Activated CD4-positive, alpha-beta memory T cell treated with anti-CD3 and anti-CD28 coated beads for 36 hours (primary cell): ENCODE measurements at places on chromosomes 12 and 14. TPM values are rescaled to one million over a fixed set of nuclear protein-coding genes. Genes with fewer than 3 reads are reported as not detected.

Gene LRRC10
- not detected for total RNA-seq

Gene HOXC12
- not detected for total RNA-seq

Gene HOXC4
- 0.17 TPM for total RNA-seq

Gene PAPOLA
- total RNA-seq: 173 TPM

Gene ATL1
- 0.38 TPM for total RNA-seq

Gene RDH12
- total RNA-seq: not detected

Gene RILPL2
- 16.6 TPM for total RNA-seq

Gene AQP5
- total RNA-seq: not detected

- no peak for DNase-seq
- H3K27me3 ChIP-seq: no peaks in the 10 kb centered on the region
- H3K4me1 ChIP-seq: peaks cover 38% of the 10 kb centered on the region
Measured at GRCh38 chr12:92469837-92470236, 233.0 kb upstream of the PLEKHG7 start.

- peak overlapping the region; percentile 56 for H3K27ac ChIP-seq
- H3K4me3 ChIP-seq: no peak overlapping the region
- peaks cover 24% of the 10 kb centered on the region for H3K4me1 ChIP-seq
- H3K27me3 ChIP-seq: no peaks in the 10 kb centered on the region
- no peak for DNase-seq
Measured at GRCh38 chr12:8491646-8492530, 21.4 kb upstream of the CLEC4D start.

- no peak overlapping the region for H3K4me3 ChIP-seq
- no peaks in the 10 kb centered on the region for H3K27me3 ChIP-seq
- peaks cover 27% of the 10 kb centered on the region for H3K4me1 ChIP-seq
- DNase-seq: no peak
- no peaks in the 10 kb centered on the region for H3K36me3 ChIP-seq
Measured at GRCh38 chr12:47321436-47321835, 241.7 kb upstream of the AMIGO2 start.

- no peaks in the 10 kb centered on the region for H3K27me3 ChIP-seq
- no peak overlapping the region for H3K4me3 ChIP-seq
- peaks cover 70% of the 10 kb centered on the region for H3K4me1 ChIP-seq
- H3K27ac ChIP-seq: peak overlapping the region; percentile 82
- H3K36me3 ChIP-seq: peaks cover 19% of the 10 kb centered on the region
- DNase-seq: peak; percentile 47
Measured at GRCh38 chr12:111424793-111425251, 19.1 kb downstream of the SH2B3 start.

GRCh38 chr14:102696856-102697495, 80.3 kb upstream of the TRAF3 start:
- H3K27ac ChIP-seq: no peak overlapping the region
- peaks cover 18% of the 10 kb centered on the region for H3K4me1 ChIP-seq
- H3K27me3 ChIP-seq: no peaks in the 10 kb centered on the region
- no peak for DNase-seq

GRCh38 chr12:3644104-3644503, 108.8 kb downstream of the CRACR2A start:
- no peak overlapping the region for H3K27ac ChIP-seq
- H3K4me1 ChIP-seq: no peaks in the 10 kb centered on the region
- no peak for DNase-seq
- peaks cover 29% of the 10 kb centered on the region for H3K36me3 ChIP-seq

GRCh38 chr14:34363733-34364134, 98.3 kb downstream of the SPTSSA start:
- no peak overlapping the region for H3K4me3 ChIP-seq
- no peak overlapping the region for H3K27ac ChIP-seq
- no peaks in the 10 kb centered on the region for H3K36me3 ChIP-seq
- DNase-seq: peak; percentile 11
- H3K27me3 ChIP-seq: peaks cover 13% of the 10 kb centered on the region

GRCh38 chr12:117685110-117685926, 283.5 kb downstream of the KSR2 start:
- H3K36me3 ChIP-seq: no peaks in the 10 kb centered on the region
- no peaks in the 10 kb centered on the region for H3K4me1 ChIP-seq
- H3K4me3 ChIP-seq: no peak overlapping the region
- peaks cover 2% of the 10 kb centered on the region for H3K27me3 ChIP-seq
- H3K27ac ChIP-seq: no peak overlapping the region
- DNase-seq: no peak

DNA sequence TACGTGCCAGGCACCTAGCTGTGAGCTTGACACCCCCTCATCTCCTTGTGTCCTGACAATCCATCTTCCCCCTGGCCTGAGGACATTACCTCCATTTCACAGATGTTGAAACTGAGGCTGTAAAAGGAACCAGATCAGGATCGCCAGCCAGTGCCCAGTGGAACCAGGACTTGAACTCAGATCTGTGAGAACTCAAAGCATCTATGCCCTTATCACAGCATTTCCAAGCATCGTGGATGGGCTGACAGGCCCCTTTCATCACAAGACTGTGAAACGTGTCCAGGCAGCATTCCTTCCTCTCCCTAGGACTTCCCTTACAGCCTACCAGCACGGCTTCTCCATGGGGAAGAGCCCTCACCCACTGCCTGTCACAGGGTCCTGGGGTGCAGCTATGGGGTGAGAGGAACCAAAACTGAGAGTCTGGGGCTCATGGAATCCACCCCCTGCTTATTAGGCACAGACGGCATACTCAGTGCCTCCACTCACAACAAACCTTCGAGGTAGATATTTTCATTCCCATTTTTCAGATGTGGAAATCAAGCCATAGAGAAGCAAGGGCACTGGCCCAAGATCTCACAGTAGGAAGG, 26.9 kb downstream of the CMKLR1 start:
- DNase-seq: no peak
- peaks cover 2% of the 10 kb centered on the region for H3K27me3 ChIP-seq
- no peak overlapping the region for H3K27ac ChIP-seq
- no peaks in the 10 kb centered on the region for H3K36me3 ChIP-seq

GRCh38 chr12:110373025-110373424, 30.5 kb downstream of the ANAPC7 start:
- H3K36me3 ChIP-seq: peaks cover 33% of the 10 kb centered on the region
- no peaks in the 10 kb centered on the region for H3K4me1 ChIP-seq
- no peaks in the 10 kb centered on the region for H3K27me3 ChIP-seq
- DNase-seq: no peak
- no peak overlapping the region for H3K4me3 ChIP-seq

GRCh38 chr14:49972823-49973222, 79.9 kb downstream of the ARF6 start:
- H3K4me1 ChIP-seq: peaks cover 73% of the 10 kb centered on the region
- H3K4me3 ChIP-seq: peak overlapping the region; percentile 62
- peak overlapping the region; percentile 95 for H3K27ac ChIP-seq
- H3K36me3 ChIP-seq: no peaks in the 10 kb centered on the region
- H3K27me3 ChIP-seq: no peaks in the 10 kb centered on the region

GRCh38 chr12:105522166-105522825, 191.8 kb downstream of the C12orf75 start:
- no peak overlapping the region for H3K27ac ChIP-seq
- no peaks in the 10 kb centered on the region for H3K27me3 ChIP-seq
- H3K4me3 ChIP-seq: no peak overlapping the region
- no peaks in the 10 kb centered on the region for H3K4me1 ChIP-seq

- no peaks in the 10 kb centered on the region for H3K36me3 ChIP-seq
- H3K27me3 ChIP-seq: peaks cover 1% of the 10 kb centered on the region
- DNase-seq: no peak
- no peak overlapping the region for H3K27ac ChIP-seq
- no peak overlapping the region for H3K4me3 ChIP-seq
Measured at GRCh38 chr14:104100171-104101085, 14.9 kb downstream of the ASPG start.

- H3K27me3 ChIP-seq: peaks cover 16% of the 10 kb centered on the region
- H3K36me3 ChIP-seq: no peaks in the 10 kb centered on the region
- peaks cover 6% of the 10 kb centered on the region for H3K4me1 ChIP-seq
- H3K4me3 ChIP-seq: no peak overlapping the region
- H3K27ac ChIP-seq: no peak overlapping the region
Measured at GRCh38 chr14:90336985-90337384, 5.2 kb upstream of the NRDE2 start.

DNA sequence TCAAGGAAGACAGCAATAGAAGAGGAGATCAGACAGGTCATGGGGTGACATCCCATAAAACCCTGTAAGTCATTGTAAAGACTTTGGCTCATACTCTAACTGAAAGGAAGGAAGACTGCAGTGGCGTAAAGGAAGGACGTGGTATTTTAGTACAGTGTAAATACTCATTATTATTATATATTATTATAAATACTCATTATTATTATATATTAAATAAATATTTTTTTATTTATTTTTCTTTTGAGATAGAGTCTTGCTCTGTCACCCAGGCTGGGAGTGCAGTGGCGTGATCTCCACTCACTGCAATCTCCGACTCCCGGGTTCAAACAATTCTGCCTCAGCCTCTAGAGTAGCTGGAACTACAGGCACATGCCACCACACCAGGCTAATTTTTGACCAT, 15.1 kb upstream of the LRP10 start:
- H3K4me3 ChIP-seq: no peak overlapping the region
- H3K27me3 ChIP-seq: peaks cover 7% of the 10 kb centered on the region
- DNase-seq: no peak

DNA sequence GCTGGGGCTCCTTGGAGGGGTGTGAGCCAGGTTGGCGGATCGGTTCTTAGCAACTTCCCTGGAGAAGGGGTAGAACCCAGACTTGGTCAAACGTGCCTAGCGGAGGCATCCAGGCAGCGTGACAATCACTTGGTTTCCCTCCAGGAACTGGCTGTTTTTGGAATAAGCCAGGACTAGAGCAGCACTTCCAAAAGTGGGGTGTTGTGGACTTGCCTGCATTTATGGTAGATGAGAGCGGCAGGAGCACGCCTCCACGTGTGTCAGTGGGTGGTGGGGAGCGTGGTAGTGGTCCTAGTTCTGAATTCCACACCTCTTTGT, 2.8 kb downstream of the PRMT8 start:
- no peak for DNase-seq
- H3K36me3 ChIP-seq: no peaks in the 10 kb centered on the region
- peaks cover 63% of the 10 kb centered on the region for H3K27me3 ChIP-seq
- no peak overlapping the region for H3K4me3 ChIP-seq
- H3K4me1 ChIP-seq: no peaks in the 10 kb centered on the region

DNA sequence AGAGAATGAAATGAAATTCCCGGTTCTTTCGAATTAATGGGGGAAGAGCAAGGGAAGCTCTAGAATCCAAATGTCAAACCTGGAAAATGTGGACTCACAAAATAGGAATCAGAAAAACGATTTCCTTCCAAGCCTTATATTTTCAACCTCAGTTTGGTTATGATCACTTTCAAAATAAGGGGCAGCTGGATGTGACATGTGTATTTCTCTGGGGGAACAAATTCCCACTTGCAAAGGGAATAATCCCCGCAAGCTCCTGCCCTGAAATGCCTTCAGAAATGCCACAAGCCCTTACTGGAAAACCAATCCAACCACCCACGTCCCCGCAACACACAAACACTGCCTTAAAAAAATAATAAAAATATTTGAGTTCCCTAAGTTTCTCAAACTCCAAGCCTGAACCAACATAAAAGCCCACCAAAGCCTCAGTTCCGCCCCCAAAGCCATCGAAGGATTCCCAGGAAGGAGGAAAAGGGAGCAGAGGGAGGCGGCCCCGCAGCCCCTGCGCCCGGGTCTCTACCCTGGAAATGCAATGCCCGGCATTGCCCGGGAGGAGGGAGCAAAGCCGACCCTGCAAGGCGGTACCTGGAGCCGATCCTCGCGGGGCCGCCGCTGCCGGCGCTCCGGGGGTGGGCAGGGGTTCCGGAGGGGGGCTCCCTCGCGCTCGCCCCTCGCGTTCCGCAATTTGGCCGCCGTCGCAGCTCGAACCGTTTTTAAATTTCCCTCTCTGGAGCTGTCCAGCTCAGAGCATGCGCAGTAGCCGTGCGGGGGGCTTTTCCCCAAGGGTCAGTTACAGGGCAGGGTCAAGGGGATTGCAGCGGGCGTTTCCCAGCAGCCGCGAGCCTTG, at the start of gene FOXN4:
Gene FOXN4 (minus strand): TSS at position 751 of the 847 bp plus-strand sequence. CDS start 963 bp downstream, outside the sequence.
- H3K4me3 ChIP-seq: peak within 1 kb of the TSS; percentile 69
- no peaks in the 10 kb centered on the region for H3K36me3 ChIP-seq
- no peak for DNase-seq
- no peak within 1 kb of the TSS for H3K27ac ChIP-seq

DNA sequence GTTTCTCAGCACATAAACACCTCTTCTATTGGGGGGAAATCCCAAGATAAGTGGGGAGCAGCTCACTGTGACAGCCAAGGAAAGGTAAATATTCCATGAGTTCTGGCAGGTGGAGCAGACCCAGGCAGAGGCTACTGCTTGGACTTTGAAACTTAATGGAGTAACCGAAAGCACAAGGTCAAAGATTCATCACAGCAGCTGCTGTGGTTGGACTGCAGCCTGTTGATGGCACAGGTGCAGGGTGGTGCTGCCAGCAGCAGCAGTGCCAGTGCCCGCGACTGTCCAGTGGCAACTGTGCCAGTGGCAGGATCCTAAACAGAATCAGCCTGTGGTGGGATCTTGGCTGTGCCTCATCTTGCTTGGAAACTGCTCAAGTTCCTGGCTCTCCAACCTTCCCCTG, 81.4 kb upstream of the ARID2 start:
- no peak overlapping the region for H3K4me3 ChIP-seq
- DNase-seq: no peak
- no peaks in the 10 kb centered on the region for H3K36me3 ChIP-seq
- no peak overlapping the region for H3K27ac ChIP-seq
- peaks cover 10% of the 10 kb centered on the region for H3K27me3 ChIP-seq

GRCh38 chr12:104064842-104065427, 604 bp downstream of the HCFC2 start:
- H3K4me1 ChIP-seq: peaks cover 21% of the 10 kb centered on the region
- H3K27ac ChIP-seq: peak overlapping the region; percentile 40
- DNase-seq: peak; percentile 16
- peak overlapping the region; percentile 97 for H3K4me3 ChIP-seq

DNA sequence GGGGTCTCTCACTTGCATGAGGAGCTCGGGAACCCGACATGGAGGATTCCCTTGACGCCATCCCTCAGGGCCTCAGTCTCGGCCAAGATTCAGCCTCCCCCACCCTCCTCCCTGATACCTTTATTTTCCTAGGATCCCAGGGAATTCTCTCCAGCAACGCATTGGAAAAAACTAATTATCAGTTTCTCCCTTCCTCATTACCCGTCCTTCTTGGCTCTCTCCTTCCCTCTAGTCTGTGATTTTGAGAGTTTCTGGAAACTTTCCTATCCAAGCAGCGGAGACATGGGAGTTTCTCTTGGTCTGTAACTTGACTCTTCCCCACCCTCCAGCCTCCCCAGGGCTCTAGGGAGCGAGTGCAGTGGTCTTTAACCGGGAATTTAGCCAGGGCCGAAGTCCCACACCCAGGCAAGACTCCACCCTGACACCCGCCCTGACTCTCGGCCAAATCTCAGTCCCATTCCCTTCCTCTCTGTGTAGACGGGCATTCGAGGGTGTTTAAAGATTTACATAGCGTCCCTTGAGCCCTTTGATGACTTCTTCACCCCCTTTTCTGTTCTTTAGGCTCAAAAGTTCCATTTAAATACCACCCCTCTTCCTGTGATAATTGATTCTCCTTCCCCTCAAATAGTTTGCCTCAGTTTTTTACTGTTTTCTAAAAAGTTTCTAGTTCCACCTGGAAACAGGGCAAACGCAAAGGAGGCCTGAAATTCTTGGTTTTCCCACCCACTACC, 6.7 kb downstream of the HOXC5 start:
- H3K36me3 ChIP-seq: no peaks in the 10 kb centered on the region
- DNase-seq: no peak
- no peak overlapping the region for H3K27ac ChIP-seq
- H3K4me3 ChIP-seq: no peak overlapping the region

GRCh38 chr14:21846227-21846885, 172.7 kb upstream of the OR4E1 start:
- H3K36me3 ChIP-seq: peaks cover 21% of the 10 kb centered on the region
- peak overlapping the region; percentile 84 for H3K4me3 ChIP-seq
- peaks cover 9% of the 10 kb centered on the region for H3K4me1 ChIP-seq
